ENCODE measurements at places on chromosomes 2 and 18.

GRCh38 chr18:48742706-48743475, 204.1 kb downstream of the CTIF start:
- DNase-seq: no peak

- DNase-seq: no peak
Observed at GRCh38 chr18:6878556-6879297, 149.2 kb downstream of the ARHGAP28 start.

DNA sequence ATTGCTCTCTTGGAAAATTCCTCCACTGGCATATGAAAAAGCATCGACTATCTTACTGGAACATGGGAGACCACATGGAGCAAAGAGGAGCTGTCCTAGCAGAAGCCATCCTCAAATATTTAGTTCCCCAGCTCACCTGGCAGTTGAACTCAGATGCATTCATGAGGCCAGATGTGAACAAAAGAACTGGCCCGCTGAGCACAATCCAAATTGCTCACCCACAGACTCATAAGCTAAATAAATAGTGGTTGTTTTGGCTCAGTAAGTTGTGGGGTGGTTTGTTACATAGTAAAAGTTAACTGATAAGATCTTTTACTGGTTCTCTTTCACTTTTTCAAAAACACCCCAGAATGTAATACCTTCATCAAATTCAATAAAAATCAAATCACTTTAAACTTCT, 108.6 kb upstream of the CWC22 start:
- no peak for DNase-seq

GRCh38 chr18:30763902-30764350, 278.6 kb downstream of the DSC3 start:
- no peak for DNase-seq

- DNase-seq: no peak
Observed at GRCh38 chr18:51337406-51337805, 139.9 kb upstream of the MEX3C start.

DNA sequence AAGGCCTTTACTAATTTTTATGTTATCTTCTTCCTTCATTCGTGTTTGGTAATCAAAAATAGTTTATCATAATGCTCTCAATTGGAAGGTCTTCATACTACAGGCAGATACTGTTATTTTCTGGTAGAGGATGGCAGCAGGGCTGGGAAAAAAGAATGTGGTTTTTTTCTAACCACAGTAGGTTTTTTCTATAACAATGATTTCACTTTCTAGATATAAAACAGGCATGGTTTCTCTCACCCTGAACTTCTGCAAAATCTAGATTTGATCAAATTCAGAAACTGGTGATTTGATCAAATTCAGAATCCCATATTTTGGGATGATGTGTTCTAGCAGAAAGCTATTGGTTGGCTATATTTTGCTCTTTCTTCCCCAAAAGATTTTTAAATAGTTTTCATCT, 27.6 kb downstream of the BCL11A start:
- DNase-seq: no peak

Measured in amniotic stem cell (primary cell).